IgD-negative memory B cell (primary cell): ENCODE measurements at places on chromosomes 3 and 15. TPM values are rescaled to one million over a fixed set of nuclear protein-coding genes. Genes with fewer than 3 reads are reported as not detected.

WDR93 gene
- not detected for polyA plus RNA-seq

PLA2G4E gene
- not detected for polyA plus RNA-seq

ITIH1 gene
- polyA plus RNA-seq = not detected

WNT7A gene
- 0.23 TPM for polyA plus RNA-seq

GABRB3 gene
- polyA plus RNA-seq = not detected

RTP4 gene
- polyA plus RNA-seq = 5.9 TPM

BCHE gene
- not detected for polyA plus RNA-seq
